Activated effector memory CD4-positive, alpha-beta T cell treated with Interleukin-2 at 50 U/mL for 16 hours (primary cell): ENCODE measurements at places on chromosomes 12 and 14.
A peak's percentile ranks its signal among the peaks of the same experiment; 100 is the strongest.

- no peak for DNase-seq
These were observed 14.5 kb upstream of the CCND2 start for GRCh38 chr12:4259099-4259498.

DNA sequence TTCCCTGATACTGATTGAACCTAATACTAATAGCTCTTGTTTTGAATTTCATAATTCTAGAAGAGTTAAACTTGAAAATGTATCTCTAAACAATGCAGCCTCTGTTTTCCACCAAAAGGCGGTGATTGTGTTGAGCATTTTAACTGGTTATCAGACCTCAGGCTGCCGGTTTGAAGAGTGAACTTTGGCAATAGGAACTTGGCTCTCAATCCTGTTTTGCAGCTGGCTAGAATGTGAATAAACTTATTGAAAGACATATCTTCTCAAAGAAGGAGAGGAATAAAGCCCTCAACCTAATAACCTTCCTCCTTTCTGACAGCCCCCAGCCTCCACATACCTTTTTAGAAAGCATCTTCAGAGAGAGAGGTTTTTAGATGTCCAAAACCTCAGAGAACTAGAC, 105.4 kb downstream of the SRGAP1 start:
- no peak for DNase-seq

GRCh38 chr12:82279536-82280058, 78.6 kb downstream of the CCDC59 start:
- DNase-seq, result no peak

DNA sequence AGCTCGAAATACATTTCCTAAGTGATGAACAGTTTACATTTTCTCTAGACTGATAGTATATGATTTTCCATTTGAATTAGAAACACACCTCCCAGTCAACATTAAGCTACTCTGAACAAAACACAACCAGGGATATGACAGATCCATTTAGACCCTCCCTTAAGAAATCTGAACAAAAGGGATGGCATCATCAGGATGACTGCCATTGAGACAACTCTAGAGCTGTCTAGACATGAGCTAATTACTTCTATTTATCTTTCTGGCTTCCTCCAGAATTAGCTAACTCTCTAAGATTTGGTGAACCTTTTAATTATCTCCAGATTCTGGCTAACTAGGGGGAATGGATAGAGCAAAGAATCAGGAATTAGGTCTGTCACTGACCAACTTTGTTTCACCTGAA, 92.9 kb upstream of the IGF1 start:
- no peak for DNase-seq

- peak; percentile 59 for DNase-seq
These were observed 22.3 kb downstream of the CKB start for GRCh38 chr14:103500148-103500990.
